ENCODE measurements at places on chromosomes 7 and 10.
A peak's percentile ranks its signal among the peaks of the same experiment; 100 is the strongest.

DNA sequence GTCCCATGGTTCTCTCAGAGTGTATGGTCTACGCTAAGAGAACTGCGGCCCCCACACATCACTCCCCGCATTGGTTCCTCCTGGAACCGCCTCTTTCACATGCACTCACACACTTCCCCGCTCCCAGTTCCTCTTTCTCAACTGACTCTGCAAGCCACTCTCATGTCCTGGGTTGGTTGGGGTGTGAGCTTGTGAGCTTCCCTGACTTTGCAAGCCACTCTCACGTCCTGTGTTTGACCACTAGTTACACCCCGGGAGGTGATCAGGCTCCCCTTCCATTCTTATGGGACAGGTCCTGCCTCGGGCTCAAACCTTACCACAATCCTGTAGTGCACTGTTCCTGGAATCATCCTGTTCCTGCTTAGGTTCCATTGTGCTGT lies 105.0 kb downstream of the TRIM24 start:
- H3K4me1 ChIP-seq, result no peaks in the 10 kb centered on the region
- H3K27ac ChIP-seq, result no peak overlapping the region
- no peak overlapping the region for H3K4me3 ChIP-seq
- peaks cover 98% of the 10 kb centered on the region for H3K36me3 ChIP-seq

DNA sequence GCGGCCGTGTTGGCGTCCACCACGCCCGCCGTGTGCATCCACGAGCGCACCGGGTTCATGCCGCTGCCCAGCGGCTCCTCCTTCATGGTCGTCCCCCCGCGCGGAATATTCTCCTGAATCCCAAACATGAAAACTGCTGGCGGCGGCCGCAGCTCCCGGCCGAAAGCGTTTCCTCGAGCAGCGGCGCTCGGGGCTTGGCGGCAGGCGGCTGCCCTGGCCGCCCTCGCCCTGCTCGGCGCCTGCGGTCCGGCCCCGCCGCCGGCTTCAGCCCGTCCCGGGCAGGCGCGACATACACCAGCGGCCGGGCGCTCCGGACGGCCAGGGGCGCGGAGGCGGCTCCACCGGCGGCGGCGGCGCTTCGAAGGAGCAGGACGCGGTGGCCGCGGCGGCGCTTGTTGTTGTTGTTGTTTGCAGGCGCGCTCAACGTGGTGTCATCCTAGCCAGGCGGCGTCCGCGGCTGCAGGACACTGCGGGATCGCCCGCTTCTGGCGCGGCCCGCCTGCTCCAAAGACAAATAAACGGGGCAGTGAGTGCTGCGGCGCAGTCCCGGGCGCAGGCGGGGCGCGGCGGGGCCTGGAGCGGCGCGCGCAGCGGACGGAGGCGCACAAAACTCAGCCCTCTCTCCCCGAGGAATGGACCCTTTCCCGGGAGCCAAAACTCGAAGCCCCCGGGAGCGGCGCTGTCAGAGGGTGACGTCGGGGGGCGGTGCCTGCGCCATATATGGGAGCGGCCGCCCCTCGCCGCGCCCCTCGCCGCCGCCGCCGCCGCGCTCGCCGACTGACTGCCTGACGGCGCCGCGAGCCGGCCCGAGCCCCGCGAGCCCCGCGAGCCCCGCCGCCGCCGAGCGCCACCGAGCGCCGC lies at the start of gene EBF3:
EBF3 (minus strand) TSS at position 634 of the 861 bp plus-strand sequence; CDS start at position 128, 506 bp downstream.
- H3K27ac ChIP-seq, result no peak within 1 kb of the TSS
- H3K4me1 ChIP-seq, result peaks cover 36% of the 10 kb centered on the region
- peaks cover 89% of the 10 kb centered on the region for H3K27me3 ChIP-seq
- DNase-seq, result peak; percentile 93

DNA sequence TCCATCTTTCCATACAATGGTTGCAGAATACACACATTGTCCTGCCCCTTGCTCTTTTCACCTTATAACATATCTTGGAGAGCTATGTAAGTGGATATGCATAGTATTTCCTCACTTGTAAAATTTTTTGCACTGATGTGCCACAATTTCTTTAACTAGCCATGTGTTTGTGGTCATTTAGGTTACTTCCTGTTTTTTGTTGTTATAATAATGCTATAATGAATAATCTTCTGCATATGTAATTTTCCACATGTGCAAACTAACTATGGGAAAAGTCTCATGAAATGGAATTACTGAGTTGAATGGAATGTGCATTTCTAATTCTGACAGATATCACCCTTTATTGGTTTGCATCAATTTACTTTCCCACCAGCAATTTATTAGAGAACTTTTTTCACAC lies 2.8 kb downstream of the TAS2R41 start:
- H3K27ac ChIP-seq, result no peak overlapping the region
- no peak for DNase-seq
- no peak overlapping the region for H3K4me3 ChIP-seq
- peaks cover 2% of the 10 kb centered on the region for H3K27me3 ChIP-seq
- no peaks in the 10 kb centered on the region for H3K36me3 ChIP-seq

- DNase-seq, result no peak
- H3K27ac ChIP-seq, result no peak overlapping the region
These were observed 21.0 kb downstream of the PIP4K2A start for GRCh38 chr10:22693371-22693784.

DNA sequence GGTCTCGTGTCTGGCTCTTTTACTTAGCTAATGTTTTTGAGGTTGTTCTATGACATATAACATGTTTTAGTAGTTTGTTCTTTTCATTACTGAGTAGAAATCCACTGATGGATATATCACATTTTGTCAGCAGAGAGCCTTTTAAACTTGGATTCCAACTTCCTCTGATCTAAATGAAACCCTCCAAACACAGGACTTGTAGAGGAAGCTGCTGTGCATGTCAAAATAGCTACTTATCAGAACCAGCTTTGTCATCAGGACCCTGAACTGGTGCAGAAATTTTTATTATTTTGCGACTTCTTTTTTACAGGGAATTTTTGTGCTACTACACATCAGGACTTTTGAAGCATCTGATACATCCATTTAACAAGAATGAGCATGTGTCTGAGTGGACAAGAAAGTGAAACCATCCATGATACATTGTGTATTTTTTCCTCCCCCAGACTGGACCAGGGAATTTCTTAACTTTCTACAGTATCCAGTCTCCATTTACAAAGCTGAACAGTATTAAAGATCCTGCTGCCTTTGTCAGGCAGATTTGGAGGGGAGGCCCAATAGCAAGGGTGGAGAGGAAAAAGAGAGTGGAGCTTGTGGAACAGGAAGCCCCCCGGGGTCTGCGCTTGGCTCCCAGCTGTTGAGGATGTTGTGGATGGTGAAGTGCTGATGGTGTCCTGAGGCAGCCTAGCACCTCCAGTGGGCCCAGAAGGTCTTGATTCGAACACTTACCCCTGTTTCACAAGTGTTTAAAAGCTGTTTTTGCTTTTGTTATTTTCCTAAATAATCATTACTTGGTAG lies 29.3 kb upstream of the MTPAP start:
- no peak overlapping the region for H3K4me3 ChIP-seq
- no peak for DNase-seq
- H3K4me1 ChIP-seq, result peaks cover 10% of the 10 kb centered on the region
- H3K27me3 ChIP-seq, result peaks cover 4% of the 10 kb centered on the region

DNA sequence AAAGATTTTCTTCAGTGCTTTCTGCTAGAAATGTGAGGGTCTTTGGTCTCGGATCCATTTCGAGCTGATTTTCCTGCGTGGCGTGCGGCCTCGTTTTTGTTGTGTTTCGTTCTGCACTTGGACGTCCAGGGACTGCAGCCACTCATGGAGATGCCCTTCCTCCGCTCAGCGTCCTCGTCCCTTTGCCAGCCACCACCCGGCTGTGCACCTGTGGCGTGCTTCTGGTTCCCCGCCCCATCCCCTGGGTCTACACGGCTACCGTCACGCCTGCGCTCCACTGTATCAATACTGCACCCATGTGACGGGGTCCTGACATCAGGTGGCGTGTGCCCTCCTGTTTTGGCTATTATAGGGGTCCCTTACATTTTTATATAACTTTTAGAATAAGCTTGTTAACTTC lies 42.7 kb upstream of the NKX6-2 start:
- DNase-seq, result no peak
- no peak overlapping the region for H3K4me3 ChIP-seq
- H3K36me3 ChIP-seq, result peaks cover 7% of the 10 kb centered on the region

- no peak overlapping the region for H3K27ac ChIP-seq
- H3K4me3 ChIP-seq, result no peak overlapping the region
- peaks cover 8% of the 10 kb centered on the region for H3K4me1 ChIP-seq
- no peak for DNase-seq
- H3K27me3 ChIP-seq, result peaks cover 11% of the 10 kb centered on the region
These were observed 49.6 kb upstream of the CHST15 start for GRCh38 chr10:124142960-124143359.

GRCh38 chr10:8242295-8242872 lies 187.9 kb downstream of the GATA3 start:
- H3K4me3 ChIP-seq, result no peak overlapping the region
- peaks cover 21% of the 10 kb centered on the region for H3K27me3 ChIP-seq
- no peak for DNase-seq
- no peak overlapping the region for H3K27ac ChIP-seq
- H3K36me3 ChIP-seq, result no peaks in the 10 kb centered on the region

- H3K27ac ChIP-seq, result no peak overlapping the region
- no peaks in the 10 kb centered on the region for H3K36me3 ChIP-seq
- no peak overlapping the region for H3K4me3 ChIP-seq
- no peak for DNase-seq
- no peaks in the 10 kb centered on the region for H3K27me3 ChIP-seq
These were observed 217.2 kb upstream of the HDAC9 start for GRCh38 chr7:18278316-18278715.

GRCh38 chr10:63206997-63207811 lies 74.1 kb downstream of the NRBF2 start:
- peaks cover 33% of the 10 kb centered on the region for H3K4me1 ChIP-seq
- H3K27ac ChIP-seq, result peak overlapping the region; percentile 49
- no peak overlapping the region for H3K4me3 ChIP-seq
- peaks cover 52% of the 10 kb centered on the region for H3K36me3 ChIP-seq
- DNase-seq, result no peak

DNA sequence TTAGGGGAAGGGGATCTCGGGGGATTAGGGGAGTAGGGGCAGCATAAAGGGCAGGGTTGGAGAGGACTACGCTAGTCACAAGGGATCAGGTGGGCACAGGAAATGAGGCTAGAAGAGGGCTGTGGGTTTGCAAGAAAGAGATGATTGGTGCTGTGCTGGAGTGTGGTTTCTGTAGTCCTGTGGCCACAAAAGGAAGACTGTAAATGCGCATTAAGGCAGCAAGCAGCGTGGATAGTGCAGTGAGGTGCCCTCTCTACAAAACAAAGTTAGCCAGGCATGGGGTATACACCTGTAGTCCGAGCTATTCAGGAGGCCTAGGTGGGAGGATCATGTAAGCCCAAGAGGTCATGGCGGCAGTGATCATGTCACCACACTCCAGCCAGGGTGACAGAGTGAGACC lies 212.1 kb downstream of the MLLT10 start:
- no peak overlapping the region for H3K4me3 ChIP-seq
- no peak for DNase-seq
- peaks cover 43% of the 10 kb centered on the region for H3K36me3 ChIP-seq
- peak overlapping the region; percentile 55 for H3K27ac ChIP-seq
- H3K27me3 ChIP-seq, result no peaks in the 10 kb centered on the region
- H3K4me1 ChIP-seq, result peaks cover 36% of the 10 kb centered on the region

GRCh38 chr10:101565936-101566332 lies 22.1 kb downstream of the POLL start:
- peaks cover 56% of the 10 kb centered on the region for H3K27me3 ChIP-seq
- no peak overlapping the region for H3K27ac ChIP-seq
- peaks cover 42% of the 10 kb centered on the region for H3K4me1 ChIP-seq
- no peak overlapping the region for H3K4me3 ChIP-seq
- DNase-seq, result no peak
- H3K36me3 ChIP-seq, result no peaks in the 10 kb centered on the region

- no peaks in the 10 kb centered on the region for H3K27me3 ChIP-seq
- H3K4me1 ChIP-seq, result no peaks in the 10 kb centered on the region
- no peak overlapping the region for H3K4me3 ChIP-seq
- peaks cover 23% of the 10 kb centered on the region for H3K36me3 ChIP-seq
These were observed 160.7 kb downstream of the ZEB1 start for GRCh38 chr10:31479752-31480151.

- H3K27ac ChIP-seq, result no peak overlapping the region
- peaks cover 6% of the 10 kb centered on the region for H3K27me3 ChIP-seq
- H3K4me1 ChIP-seq, result peaks cover 18% of the 10 kb centered on the region
- no peaks in the 10 kb centered on the region for H3K36me3 ChIP-seq
- no peak overlapping the region for H3K4me3 ChIP-seq
- no peak for DNase-seq
These were observed 5.1 kb upstream of the CUL1 start for GRCh38 chr7:148693651-148694050.

DNA sequence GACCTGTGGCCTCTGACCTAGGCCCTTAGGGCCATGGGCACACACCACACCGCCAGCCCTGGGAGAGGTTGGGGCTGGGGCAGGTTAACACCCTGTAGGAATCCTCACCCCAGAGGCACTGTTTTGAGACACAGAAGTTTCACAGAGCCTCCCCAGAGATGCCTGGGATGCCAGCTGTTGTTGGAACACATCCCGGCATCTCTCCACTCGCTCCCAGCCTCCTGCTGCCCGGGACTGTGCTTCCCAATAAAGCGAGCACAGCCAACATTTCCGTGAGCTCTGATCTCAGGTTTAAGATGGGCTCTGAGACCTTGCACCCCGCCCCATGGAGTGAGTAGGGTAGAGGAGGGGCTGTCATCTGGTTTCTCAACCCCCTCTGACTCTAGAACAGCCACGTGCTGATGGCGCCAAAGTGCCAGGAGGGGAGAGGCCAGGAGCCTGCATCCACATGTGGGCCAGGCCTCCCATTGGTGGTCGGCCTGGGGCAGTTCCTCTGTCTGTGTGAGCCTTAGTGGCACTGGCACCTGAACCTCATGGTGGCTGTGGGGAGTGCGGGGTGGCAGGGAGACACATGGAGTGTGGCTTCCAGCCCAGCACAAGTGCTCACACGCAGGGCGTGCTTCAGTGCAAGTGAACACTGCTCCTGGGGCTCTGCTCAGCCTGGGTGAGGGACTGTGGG lies 54.7 kb downstream of the RASGEF1A start:
- H3K4me1 ChIP-seq, result peaks cover 10% of the 10 kb centered on the region
- no peak overlapping the region for H3K27ac ChIP-seq
- H3K4me3 ChIP-seq, result no peak overlapping the region
- H3K27me3 ChIP-seq, result peaks cover 3% of the 10 kb centered on the region
- no peak for DNase-seq

DNA sequence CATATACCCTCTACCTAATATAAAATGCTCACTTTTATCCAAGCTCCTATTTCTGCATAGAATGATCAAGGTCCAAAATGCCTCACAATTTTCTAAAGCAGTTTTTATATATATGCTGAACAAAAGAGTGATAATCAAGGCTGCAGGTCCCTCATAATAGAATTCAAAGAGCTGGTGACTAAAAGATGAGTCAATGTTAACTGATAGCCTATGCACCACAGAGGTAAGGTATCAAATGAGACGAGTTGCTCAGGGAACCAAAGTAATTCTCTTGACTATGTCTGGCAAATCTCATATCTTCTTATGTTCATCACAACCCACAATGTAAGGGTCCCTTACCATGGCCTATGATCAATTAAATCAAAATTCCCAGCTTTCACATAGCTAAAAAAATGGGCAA lies 15.2 kb downstream of the PDZD8 start:
- peaks cover 6% of the 10 kb centered on the region for H3K36me3 ChIP-seq
- DNase-seq, result no peak
- no peak overlapping the region for H3K4me3 ChIP-seq
- peaks cover 3% of the 10 kb centered on the region for H3K27me3 ChIP-seq
- H3K27ac ChIP-seq, result no peak overlapping the region

Data from nephron progenitor cell (in vitro differentiated cells).